Tracheal epithelial cell (primary cell): ENCODE measurements at places on chromosomes 2 and 18. TPM values are rescaled to one million over a fixed set of nuclear protein-coding genes. Genes with fewer than 3 reads are reported as not detected.

The CERS6 gene
- 32.0 and 60.7 TPM in 2 replicates for total RNA-seq

The UGT1A5 gene
- 0.24 TPM in 1 of 2 replicates, not detected in the other for total RNA-seq

The MC5R gene
- total RNA-seq, result not detected in 2 replicates

The EFEMP1 gene
- total RNA-seq, result 116 and 188 TPM in 2 replicates

The EVX2 gene
- total RNA-seq, result not detected in 2 replicates

The PPP1R1C gene
- total RNA-seq, result 1.4 and 1.5 TPM in 2 replicates

The EGR4 gene
- not detected in 2 replicates for total RNA-seq

The C2orf92 gene
- total RNA-seq, result 0.24 and 1.1 TPM in 2 replicates

The CIDEA gene
- 2.3 and 4.3 TPM in 2 replicates for total RNA-seq

The TBR1 gene
- not detected in 2 replicates for total RNA-seq

The TSN gene
- 46.0 and 61.2 TPM in 2 replicates for total RNA-seq

The SGPP2 gene
- total RNA-seq, result 25.2 and 31.6 TPM in 2 replicates

The TM4SF20 gene
- not detected in 2 replicates for total RNA-seq

The FSHR gene
- total RNA-seq, result not detected in 2 replicates

The RELCH gene
- 19.3 and 32.8 TPM in 2 replicates for total RNA-seq

The EML6 gene
- total RNA-seq, result 0.43 and 0.48 TPM in 2 replicates

The GPAT2 gene
- 1.5 and 4.8 TPM in 2 replicates for total RNA-seq

The CCDC150 gene
- total RNA-seq, result 0.21 and 4.6 TPM in 2 replicates

The AGXT gene
- total RNA-seq, result not detected in 2 replicates

The SLC9A4 gene
- 2.7 TPM in 1 of 2 replicates, not detected in the other for total RNA-seq

The ACKR3 gene
- total RNA-seq, result 14.7 and 21.7 TPM in 2 replicates

The UGT1A3 gene
- total RNA-seq, result 0.24 TPM in 1 of 2 replicates, not detected in the other

The ERICH2 gene
- total RNA-seq, result 0.72 and 7.0 TPM in 2 replicates

The CTAGE1 gene
- not detected in 2 replicates for total RNA-seq

The FAM237A gene
- total RNA-seq, result not detected in 2 replicates

The AMER3 gene
- not detected in 2 replicates for total RNA-seq

The DPY30 gene
- 65.4 and 72.3 TPM in 2 replicates for total RNA-seq

The SNTG2 gene
- not detected in 2 replicates for total RNA-seq

The ERFE gene
- 2.3 and 6.7 TPM in 2 replicates for total RNA-seq
